ENCODE measurements at places on chromosomes 12 and 14.

DNA sequence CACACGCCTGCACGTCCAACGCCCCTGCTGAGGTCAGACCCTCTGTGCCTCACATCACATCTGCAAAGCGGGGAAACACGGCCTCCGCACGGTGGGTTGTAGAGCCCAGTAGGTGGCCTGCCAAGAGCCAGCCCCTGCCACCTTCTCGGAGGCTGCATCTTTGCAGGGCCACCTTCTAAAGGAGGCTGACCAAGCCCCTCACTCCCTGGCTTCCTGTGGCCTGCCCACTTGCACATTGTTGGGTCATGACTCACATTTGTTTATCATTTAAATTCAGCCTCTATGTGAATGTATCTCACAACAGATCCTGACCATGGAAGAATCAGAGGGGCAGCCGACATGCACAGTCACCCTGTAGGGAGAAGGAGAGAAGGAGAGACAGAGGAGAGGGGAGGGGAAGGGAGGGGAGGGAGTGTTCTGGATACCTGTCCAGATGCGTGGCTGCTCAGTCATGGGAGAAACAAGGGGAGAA lies 319.5 kb upstream of the DIO3 start:
- DNase-seq: no peak

DNA sequence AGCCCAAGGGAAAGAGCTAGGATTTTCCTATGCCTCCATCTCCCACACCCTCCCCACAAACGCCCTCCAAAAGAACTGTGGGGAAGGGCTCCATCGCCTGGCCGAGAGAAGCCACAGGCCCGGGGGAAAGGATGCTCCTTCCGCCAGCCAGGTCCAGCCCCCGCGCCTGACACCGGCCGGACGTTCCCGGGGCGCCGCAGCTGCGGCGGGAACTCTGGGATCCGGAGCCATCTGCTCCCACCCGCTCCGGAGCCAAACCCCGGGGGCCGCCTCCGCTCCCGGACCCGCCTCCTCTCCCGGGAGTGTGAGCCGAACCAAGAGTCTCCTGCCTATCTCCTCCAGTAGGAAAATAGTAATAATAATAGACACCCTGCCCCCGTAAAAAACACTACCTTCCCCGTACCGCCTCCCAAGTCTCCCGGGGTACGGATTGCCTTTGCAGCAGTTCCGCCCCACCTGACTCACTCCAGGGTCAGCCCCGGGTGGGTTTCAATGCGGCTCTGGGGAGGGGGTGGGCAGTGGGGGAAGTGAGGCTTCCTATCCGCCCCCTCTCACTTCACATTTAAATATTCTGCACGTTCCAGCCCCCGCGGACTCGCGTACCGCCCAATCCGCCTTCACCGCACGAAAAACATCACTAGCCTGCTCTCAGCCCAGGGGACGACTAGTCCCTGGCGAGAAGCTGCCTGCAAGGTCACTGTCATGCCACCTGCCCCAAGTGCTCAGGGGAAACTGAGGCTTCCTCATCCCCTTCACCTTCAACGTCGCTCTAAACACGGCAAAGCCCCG lies 2.4 kb downstream of the AGAP2 start:
- DNase-seq: no peak

GRCh38 chr12:116080415-116080814 lies 197.1 kb downstream of the MED13L start:
- no peak for DNase-seq

- DNase-seq: no peak
These were observed 19.7 kb upstream of the MON2 start for GRCh38 chr12:62446754-62447452.

- DNase-seq: no peak
These were observed 7.1 kb upstream of the TBX5 start for GRCh38 chr12:114412825-114413749.
